ENCODE measurements at places on chromosomes 12 and 14.

- no peak for DNase-seq
Measured at GRCh38 chr14:42508209-42508946, 901.7 kb downstream of the LRFN5 start.

GRCh38 chr12:54584128-54584527 lies 4.3 kb downstream of the PPP1R1A start:
- DNase-seq, result no peak

GRCh38 chr14:59330455-59330854 lies 134.7 kb downstream of the GPR135 start:
- no peak for DNase-seq

DNA sequence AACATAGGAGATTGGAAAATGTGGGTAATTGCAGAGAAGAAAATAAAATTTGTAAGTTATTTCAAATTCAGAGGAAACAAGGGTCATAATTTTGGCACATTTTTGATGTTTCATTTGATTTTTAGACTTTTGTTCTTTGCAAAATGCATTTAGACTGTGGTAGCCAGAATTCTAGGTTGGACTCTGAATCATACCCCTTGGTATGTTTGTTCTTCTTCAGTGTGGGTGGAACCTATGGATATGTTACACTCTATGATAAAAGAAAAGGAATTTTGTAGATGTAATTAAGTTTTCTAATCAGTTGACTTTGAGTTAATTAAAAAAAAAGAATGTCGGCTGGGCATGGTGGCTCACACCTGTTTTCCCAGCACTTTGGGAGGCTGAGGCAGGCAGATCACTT lies 827.0 kb downstream of the AACS start:
- no peak for DNase-seq

DNA sequence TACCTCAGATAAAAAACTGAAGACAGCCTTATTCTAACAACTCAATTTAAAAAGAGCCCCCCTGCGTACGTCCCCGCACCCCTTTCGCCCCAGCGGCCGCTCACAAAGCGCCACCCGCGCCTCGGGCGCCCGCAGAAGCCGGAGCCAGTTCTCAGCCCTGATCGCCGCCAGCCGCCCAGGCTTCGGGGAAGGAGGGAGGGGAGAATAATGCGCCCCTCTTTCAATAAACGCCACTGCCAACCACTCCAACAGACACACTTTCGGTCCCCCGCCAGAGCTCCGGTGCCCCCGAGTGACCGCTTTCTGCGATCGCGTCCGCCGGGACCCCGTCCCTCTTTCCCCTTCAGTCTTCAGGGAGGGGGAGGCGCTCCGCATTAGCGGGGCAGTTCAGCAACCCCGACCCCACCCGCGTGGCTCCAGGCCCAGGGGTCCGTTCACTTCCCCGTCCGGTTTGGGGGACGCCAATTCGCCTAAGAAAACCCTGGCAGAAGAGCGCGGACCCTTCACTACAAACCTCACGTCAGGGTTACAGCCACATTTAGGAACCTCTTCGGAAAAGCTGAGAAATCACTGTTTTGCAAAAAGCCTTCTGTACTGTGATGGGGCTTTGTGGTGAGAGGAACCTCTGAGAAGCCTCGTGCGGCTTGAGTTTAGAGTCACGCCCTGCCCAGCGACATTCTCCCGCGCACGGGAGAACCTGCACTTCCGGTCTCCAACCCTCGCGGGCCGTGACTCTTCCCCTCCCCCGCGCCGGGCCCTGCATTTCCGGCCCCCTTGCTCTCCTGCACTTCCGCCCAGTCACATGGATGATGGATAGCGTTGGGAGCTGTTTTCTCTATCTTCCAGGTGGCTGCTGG lies 18.7 kb downstream of the FOXG1 start:
- peak; percentile 34 for DNase-seq

DNA sequence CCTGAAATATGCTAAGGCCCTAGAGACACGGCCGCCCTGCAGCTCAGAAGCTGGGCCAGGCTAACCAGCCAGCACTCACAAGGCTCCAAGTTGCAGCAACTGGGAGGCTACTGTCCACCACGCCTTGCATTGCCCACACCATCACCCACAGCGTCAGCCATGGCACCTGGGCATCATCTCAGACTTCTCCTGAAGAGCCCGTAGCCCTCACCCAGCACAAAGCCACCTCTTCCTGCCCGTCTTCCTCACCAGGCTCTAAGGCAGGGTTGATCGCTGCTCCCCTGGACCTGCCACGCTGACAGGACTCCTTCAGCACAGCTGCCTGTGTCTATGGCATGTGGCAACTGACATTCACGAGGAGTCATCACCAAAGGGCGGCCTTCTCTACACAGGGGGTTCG lies 38.1 kb downstream of the CDC42BPB start:
- DNase-seq, result no peak

- DNase-seq, result no peak
Measured at GRCh38 chr14:102785595-102785963, 8.3 kb downstream of the TRAF3 start.

DNA sequence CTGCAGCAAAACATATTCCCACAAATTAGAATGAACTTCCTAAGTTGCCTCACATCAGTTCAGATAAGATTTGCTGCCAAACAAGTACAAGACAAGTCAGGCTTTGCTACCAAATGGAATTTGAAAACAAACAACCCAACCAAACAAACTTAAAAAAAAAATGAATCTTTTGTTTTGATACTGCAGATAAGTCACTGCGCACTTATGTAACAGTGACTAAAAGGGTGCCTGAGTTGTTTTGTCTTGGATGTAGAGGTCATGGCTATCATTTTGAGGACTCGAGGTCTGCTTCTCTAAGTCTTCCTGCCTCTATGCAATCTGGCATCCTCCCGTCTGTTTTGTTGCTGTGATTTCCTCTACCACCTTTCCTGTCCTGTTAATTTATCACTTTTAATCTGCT lies 11.1 kb upstream of the EPS8 start:
- DNase-seq, result no peak

- DNase-seq, result no peak
Measured at GRCh38 chr12:66176105-66176900, 6.5 kb upstream of the TMBIM4 start.

DNA sequence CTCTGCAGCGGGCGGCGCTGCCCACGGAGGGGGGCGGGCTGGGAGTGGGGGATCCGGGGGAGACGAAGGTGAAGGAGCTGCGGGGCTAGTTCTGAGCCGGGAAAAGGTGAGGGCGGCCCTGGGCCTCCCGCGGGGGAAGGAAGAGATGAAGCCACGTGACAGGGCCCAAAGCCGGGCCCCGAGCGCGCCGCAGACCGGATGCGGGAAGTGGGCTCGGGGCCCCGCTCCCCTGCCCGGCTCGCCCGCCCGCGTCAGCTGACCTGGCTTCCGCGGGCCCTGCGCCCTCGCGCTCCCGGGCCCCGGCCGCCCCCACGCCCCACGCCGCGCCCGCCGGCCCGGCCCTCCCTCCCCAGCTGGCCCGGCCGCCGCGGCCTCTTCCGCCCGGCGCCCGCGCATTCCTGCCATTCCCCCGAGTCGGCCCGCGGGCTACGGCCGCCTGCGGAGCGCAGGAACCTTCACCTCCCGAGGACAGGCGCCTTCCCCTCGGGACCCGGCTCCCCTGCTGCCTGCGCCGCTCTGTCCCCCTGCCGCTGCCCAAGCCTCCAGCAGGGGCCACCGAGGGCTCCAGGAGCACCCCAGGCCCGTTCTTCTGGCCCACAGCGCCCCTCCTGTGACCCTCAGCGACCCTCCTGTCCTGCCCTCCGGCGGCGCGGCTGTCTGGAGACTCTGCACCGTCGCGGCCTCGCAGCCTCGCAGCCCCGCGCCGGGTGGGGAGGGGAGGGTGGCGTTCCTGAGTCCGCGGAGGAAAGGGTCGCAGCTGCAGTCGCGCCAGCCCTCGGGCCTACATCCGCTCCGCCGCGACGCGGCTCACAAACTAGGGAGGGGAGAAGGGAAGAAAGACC lies 20.4 kb downstream of the NINJ2 start:
- peak; percentile 18 for DNase-seq

DNA sequence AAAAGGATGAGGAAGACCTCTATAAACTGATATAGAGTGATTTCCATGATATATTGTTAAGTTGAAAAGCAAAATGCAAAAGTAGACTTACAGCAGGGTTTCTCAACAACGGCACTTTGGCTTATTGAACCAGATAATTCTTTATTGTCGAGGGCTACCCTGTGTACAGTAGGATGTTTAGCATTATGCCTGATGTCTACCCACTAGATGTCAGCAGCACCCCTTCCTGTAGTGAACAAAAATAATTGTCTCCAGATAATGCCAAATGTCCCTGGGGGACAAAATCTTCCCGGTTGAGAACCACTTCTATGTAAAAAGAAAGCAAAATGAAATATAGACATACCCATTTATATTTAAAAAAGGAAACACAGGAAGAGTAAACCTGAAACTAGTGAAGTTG lies 32.4 kb downstream of the ABCD2 start:
- DNase-seq, result no peak

DNA sequence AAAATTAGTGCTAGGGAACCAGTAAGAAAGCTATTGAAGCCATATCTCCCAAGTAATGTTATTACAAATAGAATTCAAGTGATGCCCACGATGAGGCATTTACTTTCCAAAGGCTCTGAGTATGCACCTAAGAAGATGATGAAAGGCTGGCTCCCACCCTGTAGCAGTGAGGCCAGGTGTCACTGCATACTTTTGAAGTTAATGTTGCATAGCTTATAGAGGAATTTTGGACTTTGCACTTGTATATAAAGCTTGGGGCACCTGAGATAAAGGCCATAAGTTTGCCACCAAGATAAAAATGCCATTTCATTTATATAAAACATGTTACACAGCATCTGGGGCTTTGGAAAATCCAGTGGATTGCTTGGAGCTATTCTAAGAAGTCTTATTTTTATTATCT lies 96.2 kb downstream of the PTPRB start:
- DNase-seq, result no peak

DNA sequence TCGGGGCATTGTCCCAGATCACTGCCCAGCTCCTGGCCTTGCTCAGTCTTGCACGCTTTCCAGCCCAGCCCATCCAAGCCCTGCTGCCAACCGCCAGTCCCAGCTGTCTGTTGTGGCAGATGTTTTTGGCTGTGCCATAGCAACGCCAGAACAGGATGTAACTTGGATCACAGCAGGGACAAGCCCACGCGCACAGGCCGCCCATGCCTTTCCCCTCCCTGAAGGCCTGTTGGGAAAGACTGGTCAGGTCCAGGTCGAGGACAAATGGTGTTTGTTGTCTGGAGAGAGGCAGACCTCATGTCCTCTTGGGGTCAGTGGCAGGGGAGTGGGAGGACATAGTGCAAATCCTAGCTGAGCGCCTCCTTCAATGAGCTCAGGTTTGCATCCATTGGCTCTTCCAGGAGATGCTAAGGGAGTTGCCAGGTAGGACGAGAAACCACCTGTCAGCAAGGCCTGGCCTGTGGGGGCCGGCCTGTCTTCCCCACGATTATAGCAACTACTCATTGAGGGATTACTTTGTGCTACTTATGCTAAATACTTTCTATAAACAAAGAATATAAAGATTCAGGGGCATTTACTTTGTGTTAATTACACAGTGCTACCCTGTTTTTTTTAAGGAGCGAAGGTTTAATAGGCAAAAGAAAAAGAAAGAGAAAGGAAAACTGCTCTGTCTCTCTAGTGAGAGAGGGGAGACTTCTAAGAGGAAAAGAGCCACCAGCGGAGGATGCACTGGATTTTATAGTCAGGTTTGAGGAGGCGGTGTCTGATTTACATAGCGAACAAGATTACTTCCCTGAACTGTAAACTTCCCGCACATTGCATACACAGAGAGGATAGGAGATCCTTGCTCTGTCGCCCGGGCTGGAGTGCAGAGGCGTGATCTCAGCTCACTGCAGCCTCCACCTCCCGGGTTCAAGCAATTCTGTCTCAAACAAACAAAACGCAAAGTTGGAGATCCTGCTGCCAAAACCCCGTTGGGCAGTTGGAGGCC lies 42.8 kb upstream of the CORO1C start:
- peak; percentile 66 for DNase-seq

GRCh38 chr12:47867495-47867941 lies 37.3 kb downstream of the VDR start:
- no peak for DNase-seq

- DNase-seq, result no peak
Measured at GRCh38 chr12:54411391-54412241, 7.5 kb downstream of the ITGA5 start.

- no peak for DNase-seq
Measured at GRCh38 chr12:97513950-97514349, 51.3 kb downstream of the RMST start.

DNA sequence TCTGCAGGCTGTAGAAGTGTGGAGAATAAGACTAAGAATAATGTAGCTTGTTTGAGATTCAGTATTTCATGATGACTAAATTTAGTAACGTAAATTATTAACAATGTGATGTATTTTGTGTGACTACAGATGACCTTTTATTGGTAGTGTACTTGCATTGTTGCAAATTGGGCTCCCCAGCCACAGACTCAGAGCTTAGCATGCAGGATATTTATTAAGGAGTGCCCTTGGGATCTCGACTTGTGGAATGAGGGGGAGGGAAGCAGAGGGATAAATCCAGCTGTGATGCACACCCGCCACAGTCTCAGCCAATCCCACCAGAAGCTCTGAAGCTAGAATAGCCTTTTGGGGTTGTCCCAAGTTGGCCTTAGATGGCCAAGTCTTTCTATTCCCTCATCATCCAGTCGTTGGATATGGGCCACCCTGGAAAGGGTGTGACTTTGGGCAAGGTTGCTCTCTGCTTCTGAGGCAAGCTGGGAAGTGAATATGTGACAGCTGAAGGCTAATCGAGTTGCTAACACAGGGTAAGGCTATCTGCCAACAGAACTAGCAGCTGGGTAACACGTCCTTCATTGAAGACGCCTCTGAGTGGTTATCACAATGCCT lies 42.1 kb upstream of the USP44 start:
- no peak for DNase-seq

Measured in NCI-H510A (cell line).